Osteocyte (in vitro differentiated cells): ENCODE measurements at places on chromosomes 1 and 21.

DNA sequence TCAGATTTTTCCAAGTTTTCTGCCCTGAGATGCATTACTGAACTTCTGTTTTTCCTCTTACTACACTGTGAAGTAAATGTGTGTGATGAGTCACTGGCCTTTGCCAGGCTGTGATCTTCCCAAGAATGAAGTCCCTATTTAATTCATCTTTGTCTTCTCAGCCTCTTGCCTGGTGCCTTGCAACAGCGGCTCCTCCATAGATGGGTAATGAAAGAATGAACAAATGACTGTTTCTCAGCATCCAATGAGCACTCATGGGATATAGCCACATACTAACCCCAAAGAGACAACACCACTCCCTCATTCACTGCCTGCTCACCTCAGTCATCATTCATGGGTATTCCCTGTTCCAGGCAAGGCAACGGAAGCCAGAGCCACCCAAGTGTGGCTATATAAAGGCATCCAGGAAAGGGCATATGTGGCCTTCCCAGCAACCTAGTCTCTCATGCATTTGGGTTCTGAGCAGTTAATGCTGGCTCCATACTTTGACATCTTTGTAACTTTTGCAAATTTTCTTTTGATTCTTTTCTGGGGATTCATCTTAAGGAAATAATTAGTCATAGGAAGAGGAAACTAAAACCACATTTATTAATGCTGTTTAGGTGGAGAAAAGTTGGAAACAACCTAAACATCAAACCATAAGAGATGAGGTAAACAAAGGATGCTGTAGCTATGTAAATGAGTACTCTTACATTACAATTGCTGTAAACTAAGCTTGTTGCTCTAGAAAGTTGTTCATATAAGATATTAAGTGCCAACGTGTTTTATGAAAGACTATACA is 71.9 kb downstream of the HIVEP3 start:
- DNase-seq, result no peak

GRCh38 chr1:19597496-19598309 is 46.4 kb upstream of the NBL1 start:
- no peak for DNase-seq

GRCh38 chr1:153404086-153404635 is 12.2 kb upstream of the S100A7A start:
- no peak for DNase-seq

- DNase-seq, result no peak
These were observed 840.9 kb downstream of the LTN1 start for GRCh38 chr21:28151758-28152157.

GRCh38 chr1:110872366-110872744 is 593 bp upstream of the CD53 start:
- DNase-seq, result no peak

DNA sequence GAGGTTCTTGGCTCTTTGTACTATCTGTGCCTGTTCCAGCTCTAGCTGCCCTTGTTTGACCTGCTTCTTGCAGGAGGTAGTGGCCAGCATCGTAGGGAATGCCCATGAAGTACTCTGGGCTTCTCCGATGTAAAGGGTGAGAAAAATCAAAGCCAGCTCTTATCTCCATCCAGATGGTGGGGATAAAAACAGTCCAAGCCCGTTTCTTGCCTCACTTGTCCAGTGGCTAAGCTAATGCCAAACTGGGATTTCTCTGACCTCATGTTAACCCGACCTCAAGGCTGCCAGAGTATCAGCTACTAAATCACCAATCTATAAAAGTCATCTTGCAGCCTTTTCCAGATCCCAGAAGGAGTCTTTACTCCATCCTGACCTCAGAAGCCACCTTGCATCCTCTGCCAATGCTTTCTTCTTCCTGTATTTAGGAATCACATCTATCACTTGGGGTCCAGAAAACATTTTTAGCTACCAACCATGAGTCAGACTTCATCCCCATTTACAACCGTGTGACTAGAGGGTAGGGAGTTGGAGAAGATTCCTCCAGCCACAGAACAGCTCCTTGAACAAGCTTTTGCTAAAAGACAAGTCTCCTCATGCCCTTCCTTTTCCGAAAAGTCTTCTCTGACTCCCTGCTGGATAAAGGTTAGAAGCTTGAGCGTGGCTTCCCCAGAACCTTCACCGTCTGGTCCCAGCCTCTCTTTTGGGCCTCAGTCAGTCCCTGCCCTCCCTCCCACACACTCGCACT is 35.9 kb downstream of the KCNC4 start:
- DNase-seq, result no peak

GRCh38 chr1:239418681-239419080 is 32.3 kb downstream of the CHRM3 start:
- no peak for DNase-seq

DNA sequence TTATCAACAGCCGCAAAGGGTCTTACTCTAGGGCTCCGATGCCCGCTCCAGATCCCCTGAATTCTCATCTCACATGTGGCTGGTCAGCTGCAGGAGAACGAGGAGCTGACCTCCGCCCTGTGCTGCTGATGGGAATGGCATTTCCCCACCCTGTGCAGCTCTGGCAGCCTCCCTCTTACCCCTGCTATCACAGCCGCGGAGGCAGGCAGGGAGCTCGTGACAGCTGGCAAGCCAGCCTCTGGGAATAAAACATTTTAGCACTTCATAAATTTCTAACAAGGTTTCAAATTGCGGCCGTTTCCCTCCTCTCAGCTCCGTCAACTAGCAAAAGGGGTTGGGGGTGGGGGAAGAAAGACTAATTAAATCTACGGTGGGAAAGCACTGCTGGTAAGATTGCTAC is 81.1 kb downstream of the DSCAM start:
- DNase-seq, result no peak

- no peak for DNase-seq
These were observed 10.8 kb downstream of the LRRC8D start for GRCh38 chr1:89831462-89832120.

DNA sequence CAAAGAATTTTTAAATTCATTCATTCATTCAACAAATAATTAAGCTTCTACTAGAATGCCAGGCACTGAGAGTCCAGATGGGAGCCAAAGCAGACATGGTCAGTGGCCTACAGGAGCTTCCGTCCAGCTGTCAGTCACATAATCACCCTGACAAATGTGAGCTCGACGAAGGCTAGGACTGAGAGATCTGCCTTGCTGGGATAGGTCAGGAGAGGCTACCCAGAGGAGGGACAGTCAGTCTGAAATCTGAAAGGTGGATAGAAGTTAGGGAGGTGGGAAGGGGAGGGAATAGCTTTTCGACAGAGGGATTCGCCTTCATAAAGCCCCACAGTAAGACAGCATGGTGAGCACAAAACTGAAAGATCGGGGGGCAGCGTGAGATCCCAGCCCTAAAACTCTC is 8.3 kb downstream of the EPHX1 start:
- DNase-seq, result no peak

DNA sequence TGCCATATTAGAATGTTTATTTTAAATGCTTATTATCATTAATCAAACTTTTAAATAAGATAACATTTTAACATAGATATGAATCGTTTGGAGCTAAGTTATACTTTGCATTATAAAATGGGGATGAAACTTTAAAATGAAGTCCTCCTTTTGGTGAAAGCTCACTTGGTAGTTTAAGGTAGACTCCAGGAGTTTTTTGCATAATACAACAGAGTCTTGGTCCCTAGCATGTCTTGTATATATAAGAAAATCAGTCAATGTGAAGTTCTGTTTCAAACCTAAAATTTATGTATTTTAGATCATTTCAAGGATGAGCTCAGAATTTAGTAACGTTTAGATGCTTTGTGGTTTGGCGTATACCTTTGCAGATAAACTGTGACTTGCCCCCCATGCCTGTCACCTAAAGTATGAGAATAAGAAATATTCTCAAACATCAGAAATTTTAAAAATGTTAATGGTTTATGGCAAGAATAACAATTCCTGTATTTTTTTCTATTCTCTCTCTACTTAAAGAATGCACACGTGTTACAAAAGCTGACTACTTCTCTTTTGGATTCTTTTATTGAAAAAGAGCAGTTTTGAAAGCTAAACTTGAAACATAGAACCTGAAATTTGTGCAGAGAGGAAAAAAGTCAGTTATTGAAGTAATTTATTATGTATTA is 3.8 kb downstream of the NFIA start:
- DNase-seq, result no peak

- DNase-seq, result no peak
These were observed 49.5 kb downstream of the SSBP3 start for GRCh38 chr1:54356680-54357147.

DNA sequence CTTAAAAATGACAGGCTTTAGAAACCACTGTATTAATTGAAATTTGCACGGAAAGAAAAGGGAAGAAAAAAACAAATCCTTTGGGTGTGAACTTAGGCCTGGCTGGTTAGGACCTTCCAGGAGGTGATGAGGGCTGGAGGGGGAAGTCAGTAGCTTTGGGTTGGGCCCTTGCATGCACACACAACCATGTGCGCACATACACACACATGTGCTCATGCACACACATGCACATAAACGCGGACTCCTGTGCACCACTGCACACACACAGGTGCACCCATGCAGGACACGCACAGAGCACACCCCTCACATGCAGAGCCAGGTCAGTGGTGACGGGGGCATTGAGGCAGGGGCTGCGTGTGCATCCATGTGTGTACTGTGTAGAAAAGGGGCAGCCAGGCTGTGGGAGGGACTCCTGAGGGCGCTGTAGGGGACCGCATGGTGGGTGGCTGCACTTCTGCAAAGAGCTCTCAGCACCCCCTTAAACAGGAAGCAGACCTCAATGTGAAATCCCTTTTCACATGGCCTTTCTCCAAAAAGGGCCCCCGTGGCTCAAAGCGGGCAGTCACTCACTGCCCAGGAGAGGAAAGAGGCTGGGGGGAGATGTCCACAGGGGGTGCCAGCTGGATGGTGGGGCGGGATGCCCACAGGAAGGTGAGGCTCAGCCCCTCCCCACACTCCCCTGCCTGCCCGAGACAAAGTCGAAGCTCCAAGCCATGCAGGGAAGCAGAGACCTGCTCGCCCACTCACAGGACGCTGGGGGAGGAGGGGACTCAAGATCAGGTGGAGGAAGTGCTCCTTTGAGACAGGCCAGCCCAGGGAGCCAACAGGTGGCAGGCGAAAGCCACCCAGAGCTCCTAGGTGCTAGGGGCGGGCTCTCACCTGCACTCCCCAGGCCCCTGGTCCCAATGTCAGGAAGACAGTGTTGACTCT is 95.2 kb downstream of the ITPKB start:
- no peak for DNase-seq

DNA sequence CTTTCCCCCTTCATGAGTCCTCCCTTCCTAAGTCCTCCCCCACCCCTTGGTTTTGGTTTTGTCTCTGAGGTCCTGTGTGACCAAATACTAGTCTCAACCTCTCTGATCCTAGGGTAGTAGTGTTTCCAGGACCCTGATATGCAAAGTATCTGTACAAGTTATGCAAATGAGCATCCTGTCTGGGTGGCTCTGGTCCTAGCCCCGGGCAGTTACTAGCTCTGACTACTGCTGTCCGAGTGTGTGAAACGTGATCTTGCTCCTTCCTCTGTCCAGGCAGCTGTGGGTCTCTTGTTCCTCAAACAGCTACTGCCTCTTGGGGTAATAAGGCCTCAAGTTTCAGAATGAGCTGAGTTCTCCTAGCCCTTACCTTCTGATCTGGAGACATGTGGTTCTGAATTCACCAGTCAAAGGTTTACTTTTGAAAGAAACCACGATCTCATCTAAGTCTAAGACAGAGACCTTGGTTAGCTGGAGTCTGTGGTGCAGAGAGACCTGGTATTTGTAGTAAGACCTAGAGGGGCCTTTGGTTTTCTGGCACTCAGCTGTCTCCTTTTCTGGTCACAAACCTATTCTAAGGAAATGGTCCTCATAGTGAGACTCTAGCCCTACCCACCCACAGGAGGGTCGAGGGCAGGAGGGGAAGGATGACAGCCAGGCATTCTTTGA is 31.0 kb upstream of the IL19 start:
- DNase-seq, result no peak

GRCh38 chr1:199859491-199859933 is 168.0 kb upstream of the NR5A2 start:
- no peak for DNase-seq

DNA sequence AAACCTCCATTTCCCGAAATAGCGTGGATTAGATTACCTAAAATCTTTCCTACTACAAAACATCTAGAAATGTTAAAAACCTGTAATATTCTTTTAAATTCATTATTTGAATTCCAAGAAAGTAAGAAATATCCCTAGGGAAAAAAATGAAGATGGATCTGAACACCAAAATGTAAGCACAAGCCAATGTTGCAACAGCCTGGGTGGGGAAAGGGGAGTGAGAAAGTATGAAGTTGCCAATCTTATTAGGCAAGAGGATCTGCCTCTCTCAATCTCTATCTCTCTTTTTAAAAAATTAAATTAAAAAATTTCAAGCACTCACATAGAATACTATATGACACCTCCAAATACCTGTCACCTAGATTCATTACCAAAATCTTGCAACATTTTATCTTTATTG is 74.9 kb upstream of the IRF2BP2 start:
- no peak for DNase-seq

DNA sequence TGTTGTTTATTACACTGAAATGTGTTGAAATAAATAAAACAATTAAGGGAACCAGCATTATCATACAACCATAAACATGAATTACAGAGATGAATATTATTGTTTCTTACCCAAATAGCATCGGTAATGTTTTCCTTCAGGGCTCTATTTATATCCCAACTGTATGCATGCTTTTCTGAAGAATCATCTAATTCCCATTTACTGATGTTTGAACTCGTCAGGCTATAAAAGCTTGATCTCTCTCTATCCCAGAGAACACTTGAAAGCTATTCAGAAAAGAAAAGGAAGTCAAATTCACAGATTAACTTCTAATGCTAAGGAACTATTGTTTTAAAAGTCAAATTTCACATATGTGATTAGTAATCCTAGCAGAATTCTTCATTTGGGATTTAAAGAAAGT is 12.4 kb downstream of the NUP133 start:
- no peak for DNase-seq

DNA sequence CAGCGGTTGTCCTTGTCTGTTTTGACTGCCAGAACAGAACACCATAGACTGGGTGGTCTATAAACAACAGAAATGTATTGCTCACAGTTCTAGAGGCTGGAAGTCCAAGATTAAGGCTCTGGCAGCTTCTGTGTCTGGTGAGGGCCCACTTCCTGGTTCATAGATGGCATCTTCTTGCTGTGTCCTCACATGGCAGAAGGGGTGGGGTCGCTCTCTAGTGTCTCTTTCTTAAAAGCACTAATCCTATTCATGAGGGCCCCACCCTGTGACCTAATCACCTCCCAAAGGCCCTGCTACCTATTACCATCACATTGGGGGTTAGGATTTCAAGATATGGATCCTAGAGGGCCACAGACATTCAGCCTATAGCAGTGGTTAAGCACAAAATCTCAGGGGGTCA is 304.4 kb downstream of the NFIA start:
- DNase-seq, result no peak

GRCh38 chr1:16120940-16121410 is 34.9 kb downstream of the EPHA2 start:
- DNase-seq, result no peak

DNA sequence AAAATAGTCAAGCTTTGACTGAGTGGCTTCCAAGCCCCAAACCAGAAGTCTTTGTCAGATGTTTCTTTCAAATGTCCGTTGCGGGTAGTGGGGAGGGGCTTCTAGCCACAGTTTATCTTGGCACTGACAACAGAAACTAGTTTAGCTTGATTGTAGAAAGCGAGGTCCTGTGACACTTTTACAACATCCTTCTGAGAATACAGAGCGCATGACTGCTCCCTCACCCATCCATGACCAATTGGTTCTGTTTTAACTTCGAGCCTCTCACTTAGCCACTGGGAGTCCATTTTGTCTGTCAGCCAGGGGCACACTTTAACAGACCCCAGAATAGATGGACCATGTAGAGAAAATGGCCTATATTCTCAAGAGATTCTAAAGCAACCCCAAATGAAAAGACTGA is 199.2 kb upstream of the ST6GALNAC5 start:
- DNase-seq, result no peak

GRCh38 chr1:223012938-223013337 is 130.1 kb downstream of the TLR5 start:
- DNase-seq, result no peak

GRCh38 chr1:87392248-87393192 is 63.8 kb downstream of the LMO4 start:
- no peak for DNase-seq
